ENCODE measurements at places on chromosomes 3 and 15.

DNA sequence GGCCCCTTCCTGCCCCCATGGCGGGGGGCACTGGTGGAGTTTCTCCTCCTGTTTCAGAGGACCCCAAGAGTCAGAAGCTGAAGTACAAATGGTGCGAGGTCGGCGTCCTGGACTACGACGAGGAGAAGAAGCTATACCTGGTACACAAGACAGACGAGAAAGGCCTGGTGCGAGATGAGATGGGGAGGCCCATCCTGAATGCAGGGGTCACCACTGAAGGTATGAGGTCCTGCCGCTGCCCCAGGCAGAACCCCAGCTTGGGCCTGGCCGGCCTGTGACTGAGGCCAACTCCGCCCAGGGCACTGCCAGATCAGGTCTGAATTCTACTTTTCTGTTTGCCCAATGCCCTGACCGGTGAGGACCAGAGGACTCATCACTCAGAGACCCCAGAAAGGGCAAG lies 15.0 kb downstream of the DNAH1 start:
- DNase-seq: no peak

GRCh38 chr3:133691273-133692107 lies 29.7 kb upstream of the TOPBP1 start:
- no peak for DNase-seq

DNA sequence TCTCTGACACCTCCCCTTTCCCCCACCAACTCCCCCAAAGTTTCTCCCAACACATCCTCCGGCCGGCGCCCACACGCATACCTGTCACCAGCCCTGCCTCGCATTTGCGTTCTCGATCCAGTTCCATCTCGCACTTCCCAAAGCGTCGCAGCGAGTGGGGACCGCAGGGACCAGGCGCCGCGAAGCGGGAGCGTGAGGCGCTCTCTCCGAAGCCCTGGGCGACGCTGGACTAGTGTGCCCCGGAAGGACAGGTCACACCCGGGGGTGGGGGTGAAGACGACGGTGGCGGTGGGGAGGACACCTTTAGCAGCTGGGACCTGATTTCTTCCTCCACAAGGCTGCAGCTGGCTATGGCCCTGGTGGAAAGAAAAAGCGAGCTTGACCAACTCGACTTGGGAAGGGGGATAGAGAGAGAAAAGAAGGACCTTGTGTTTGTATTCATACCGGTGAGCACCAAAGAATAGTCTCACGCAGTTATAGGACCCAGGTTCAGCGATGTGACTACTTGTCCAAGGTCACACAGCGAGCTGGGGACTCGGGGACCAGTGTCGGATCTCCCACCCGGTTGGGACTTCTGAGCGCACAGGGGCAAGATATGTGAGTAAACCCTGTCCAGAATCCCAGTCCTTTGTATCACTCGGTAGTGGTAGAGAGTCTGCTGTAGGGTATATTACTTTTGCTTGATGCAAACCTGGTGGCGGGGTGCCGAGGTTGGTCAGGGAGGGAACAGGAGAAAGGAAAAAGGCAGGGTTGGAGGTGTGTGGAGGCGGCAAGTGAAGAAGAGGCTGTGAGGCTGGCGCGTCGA lies 607 bp upstream of the GHSR start:
- no peak for DNase-seq

DNA sequence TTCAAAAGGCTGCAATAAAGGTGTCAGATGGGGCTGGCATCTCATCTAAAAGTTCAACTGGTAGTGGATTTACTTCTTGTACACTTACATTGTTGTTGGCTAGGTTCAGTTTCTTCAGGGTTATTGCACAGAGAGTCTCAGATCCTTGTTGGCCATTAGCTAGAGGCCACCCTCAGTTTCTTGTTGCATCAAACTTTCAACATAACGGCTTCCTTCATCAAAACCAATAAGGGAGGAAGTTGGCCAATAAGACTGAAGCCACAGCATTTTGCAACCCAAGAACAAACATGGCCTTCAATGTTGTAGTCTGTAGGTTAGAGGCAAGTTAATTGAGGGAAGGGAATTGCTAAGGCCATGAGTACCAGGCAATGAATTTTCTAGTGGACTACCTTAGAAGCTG lies 218.0 kb downstream of the ZBBX start:
- no peak for DNase-seq

GRCh38 chr15:75362642-75363249 lies 5.7 kb downstream of the MAN2C1 start:
- no peak for DNase-seq

GRCh38 chr15:64068133-64068532 lies 21.8 kb upstream of the DAPK2 start:
- no peak for DNase-seq

GRCh38 chr15:78216276-78217104 lies 17.9 kb downstream of the ACSBG1 start:
- DNase-seq: no peak
